ENCODE measurements at places on chromosomes 16 and 17.

- DNase-seq = no peak
These were observed 1139.8 kb downstream of the CDH11 start for GRCh38 chr16:63982110-63982509.

DNA sequence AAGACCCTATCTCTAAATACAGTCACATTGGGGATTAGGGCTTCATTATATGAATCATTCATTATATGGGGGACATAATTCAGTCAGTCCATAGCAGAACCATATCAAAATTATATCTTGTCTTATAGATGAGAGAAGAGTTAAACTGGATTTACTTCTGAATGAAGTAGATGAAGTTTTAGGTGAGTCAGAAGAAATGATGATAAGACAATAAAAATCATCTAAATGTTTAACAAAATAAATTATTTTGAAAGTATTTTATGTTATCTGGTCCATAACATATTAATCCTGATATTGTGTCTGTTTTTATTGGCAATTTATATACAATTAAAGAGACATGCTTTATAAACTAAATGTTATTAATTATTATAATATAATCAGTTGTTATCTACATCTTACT is 76.9 kb upstream of the EFCAB3 start:
- no peak for DNase-seq

DNA sequence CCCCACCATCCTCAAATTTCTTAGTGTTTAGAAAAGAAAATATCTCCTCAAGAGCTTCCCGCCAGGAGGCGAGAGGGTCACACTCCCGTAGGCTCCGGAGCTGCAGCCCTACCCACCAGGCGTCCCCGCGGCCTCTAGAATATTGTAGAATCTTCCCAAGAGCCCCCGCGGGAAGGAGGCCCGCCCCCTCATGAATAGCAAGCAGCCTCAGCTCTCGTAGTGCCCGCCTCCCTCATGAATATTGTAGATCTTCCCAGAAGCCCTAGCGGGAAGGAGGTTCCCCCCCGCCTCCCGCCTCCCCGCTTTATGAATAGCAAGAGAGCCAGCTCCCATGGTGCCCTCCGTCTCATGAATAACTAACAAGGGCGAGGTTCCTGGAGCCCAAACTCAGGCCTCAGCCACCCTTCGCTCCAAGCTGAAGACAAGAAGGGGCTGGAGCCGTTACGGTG is at the start of gene FBXO47:
FBXO47 (minus strand) TSS at position 114 of the 449 bp plus-strand sequence. CDS start 4,378 bp downstream, outside the sequence.
- DNase-seq = peak; percentile 62

- DNase-seq = peak; percentile 57
These were observed 15.7 kb upstream of the DHX8 start for GRCh38 chr17:43467981-43468581.

DNA sequence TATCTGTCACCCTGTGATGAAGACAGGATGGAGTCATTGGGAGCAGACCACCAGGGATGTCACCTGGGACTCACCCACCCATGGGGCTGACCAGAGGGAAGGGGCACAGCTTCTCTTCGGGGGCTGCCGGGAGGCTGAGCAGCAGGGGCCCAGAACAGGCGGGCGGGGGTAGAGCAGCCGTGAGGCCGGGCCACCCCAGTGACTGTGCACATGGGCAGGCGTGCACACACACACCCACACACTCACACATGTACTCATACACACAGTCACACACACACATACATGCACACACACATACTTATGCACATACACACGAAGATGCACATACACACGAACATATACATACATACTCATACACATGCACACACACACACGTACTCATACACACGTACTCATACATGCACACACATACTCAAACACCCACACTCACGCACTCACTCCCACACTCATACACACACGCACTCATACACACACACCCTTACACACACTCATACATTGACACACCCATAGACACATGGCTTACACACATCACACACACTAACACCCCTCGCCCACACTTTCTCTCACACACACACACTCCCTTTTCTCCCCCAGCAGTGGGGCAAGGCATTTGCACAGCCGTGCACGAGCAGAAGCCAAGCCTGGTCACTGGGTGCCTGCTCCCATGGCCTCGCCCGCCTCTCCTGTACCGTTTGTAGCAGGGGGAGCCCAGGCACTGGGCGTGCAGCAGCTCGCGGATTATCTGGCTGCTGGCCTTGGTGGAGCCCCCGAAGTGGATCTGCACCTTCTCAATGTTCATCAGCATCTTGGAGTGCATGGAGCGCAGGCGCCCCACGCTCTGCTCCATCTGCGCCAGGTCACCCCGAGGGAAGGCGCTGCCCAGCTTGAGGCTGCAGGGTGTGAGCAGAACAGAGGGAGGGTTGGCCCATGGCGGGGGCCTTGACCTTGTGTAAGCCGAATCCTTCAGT is 12.4 kb downstream of the UBALD2 start:
- DNase-seq = no peak

DNA sequence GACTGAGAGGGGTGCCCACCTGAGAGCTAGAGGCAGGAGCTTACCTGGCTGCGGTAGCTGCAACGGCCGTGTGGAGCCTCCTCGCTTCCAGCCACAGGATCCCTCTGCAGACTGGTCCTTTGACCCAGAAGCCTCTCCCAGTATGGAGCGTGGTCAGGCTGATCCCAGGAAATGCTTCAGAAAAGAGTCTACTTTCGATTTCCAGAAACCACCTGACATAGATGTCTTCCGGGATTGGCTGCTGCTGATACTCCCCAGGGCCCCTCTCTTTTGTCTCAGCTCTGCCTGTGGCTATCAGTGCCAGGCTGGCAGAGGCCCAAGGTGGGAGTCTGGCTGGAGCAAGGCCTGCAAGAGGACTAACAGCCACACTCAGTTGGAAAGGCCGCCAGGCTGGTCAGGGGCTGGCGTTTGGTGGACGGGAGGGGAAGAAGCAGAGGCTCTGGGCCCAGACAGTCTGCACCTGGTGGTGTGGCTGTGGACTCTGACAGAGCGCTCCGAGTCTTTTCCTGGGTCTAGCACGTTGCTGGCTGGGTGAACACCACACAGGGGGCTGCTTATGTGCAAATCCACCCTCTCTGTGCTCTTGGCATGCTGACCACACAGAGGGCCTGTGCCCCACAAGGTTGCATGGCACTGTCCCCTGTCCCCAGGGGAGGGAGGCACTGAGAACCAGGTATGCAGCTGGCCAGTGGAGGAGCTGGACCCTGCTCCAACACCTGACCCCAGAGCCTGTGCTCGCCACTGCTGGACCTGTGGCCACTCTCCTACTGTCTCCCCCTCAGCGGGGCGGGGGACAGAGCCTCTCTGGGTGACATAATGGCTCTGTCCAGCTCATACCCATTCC is at the start of gene LGALS3BP:
LGALS3BP (minus strand) TSS at position 144 of the 844 bp plus-strand sequence. CDS start 2,732 bp downstream, outside the sequence.
- peak; percentile 93 for DNase-seq

DNA sequence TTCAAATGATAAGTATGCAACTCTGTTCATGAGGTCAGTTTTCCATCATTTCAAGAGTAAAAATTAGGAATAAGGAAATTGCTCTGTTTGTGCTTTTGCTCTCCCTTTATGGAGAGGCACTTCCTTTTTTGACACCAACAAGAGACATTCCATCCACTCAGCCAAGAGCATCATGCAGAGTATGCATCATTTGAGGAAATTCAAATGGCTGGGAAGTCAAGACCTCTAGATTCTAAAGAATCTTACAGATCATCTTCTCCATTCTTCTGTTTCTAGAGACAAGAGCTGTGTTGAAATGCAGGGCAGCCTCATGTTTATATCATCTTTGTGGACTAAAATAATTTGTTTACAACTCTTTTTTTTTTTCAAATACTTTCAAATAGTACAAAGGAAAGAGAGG is 669.4 kb downstream of the CDH11 start:
- no peak for DNase-seq

GRCh38 chr17:44251062-44251461 is 16.9 kb downstream of the SLC4A1 start:
- no peak for DNase-seq

DNA sequence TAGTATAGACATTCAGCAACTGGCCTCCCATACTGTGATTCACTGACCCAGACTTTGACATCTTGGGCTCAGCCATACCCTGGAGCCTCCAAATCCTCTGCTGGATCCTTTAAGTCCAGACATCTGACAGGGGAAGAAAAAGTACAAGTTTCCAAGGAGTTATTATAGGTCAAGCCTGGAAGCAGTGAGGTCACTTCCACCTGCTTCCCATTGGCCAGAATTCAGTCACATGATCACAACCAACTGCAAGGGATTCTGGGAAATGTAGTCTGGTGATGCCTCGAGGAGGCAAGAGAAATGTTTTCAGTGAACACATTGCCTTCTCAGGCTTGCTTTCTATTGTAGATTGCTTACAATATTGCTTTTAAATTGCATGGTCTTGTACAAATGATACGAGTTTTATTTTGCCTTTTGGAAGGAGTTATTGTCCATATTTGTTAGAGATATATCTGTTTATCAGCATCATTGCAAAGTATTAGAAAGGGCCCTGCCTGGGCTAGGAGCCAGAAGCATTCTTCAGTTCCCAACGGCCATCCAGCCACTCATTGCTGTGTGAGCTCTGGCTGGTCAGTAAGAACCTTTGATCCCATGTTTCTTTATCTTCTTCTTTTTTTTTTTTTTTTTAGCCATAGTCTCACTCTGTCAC is 696.9 kb downstream of the WWOX start:
- DNase-seq = no peak

- DNase-seq = no peak
These were observed 16.1 kb upstream of the PKMYT1 start for GRCh38 chr16:2996298-2996697.

DNA sequence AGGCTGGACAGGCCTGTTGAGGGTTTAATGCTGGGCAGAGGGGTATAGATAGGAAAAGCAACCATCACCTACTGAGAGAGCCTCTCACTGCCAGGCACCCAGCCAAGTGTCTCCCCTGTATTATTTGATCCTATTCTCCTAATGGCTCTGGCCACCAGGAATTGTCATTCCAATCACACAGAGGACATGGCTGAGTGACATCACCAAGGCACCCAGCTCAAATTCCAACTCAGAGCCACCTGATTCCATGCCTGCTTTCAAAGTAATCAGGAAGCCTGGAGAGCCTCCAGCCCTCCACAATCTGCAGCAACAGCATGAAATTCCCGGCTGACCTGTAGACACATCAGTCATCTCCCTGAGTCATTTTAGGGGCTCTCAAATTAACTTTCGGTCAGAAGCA is 368.9 kb upstream of the C16orf82 start:
- DNase-seq = no peak

- no peak for DNase-seq
These were observed 646 bp downstream of the KIF22 start for GRCh38 chr16:29790949-29791844.

DNA sequence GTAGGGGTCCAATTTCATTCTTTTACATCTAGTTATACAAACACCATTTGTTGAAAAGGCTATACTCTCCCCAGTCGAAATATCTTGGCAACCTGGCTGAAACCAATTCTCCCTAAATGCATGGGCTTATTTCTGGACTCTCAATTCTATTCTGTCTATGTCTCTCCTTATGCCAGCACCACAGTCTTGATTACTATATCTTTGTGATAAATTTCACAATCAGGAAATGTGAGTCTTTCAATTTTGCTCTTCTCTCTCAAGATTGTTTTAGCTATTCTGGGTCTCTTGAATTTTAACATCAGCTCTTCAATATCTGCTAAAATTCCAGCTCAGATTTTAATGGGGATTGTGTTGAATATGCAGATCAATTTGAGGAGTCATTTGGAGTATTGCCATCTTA is 5.9 kb upstream of the TRIM25 start:
- no peak for DNase-seq

- DNase-seq = no peak
These were observed 15.7 kb downstream of the PRDM7 start for GRCh38 chr16:90061437-90061836.

- no peak for DNase-seq
These were observed 33.1 kb downstream of the COG4 start for GRCh38 chr16:70490261-70490660.

GRCh38 chr16:72921620-72922019 is 126.3 kb downstream of the ZFHX3 start:
- peak; percentile 62 for DNase-seq

DNA sequence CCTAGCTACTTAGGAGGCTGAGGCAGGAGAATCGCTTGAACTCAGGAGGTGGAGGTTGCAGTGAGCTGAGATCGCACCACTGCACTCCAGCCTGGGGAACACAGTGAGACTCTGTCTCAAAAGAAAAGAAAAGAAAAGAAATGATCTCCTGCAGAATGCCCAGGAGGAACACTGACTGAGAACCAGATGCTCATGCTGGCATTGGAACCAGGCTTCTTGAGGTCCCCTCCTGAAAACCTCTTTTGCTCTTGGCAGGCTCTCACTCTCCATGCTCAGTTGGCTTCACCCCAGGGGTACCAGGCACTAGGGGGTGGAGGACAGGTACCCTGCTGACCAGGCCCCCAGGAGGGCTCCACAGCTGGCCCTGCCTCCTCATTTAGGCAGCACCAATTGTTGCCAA is 8.5 kb upstream of the TNFRSF17 start:
- DNase-seq = no peak

DNA sequence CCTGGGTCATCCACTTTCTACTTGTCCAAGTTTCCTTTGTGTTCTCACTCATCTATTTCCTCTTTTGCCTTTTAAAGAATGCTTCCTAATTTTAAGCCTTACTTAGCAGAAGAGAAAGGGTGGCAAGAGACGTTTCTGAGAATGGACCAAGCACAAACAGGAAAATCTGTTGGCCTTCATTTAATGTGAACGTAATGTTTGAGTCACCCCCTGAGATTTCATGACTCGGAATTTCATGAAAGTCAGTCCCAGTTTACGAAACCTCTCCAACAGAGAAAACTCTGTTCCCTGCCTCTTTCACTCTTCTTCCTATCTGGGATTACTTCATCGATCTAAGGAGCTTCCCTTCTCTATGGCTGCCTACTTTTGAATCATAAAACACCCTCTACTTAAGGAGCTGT is at the start of gene CD300E:
CD300E (minus strand) TSS at position 46 of the 401 bp plus-strand sequence. CDS start 117 bp downstream, outside the sequence.
- DNase-seq = no peak

GRCh38 chr17:50266384-50267073 is 7.7 kb upstream of the TMEM92 start:
- peak; percentile 85 for DNase-seq

GRCh38 chr16:30956601-30957455 is 726 bp upstream of the SETD1A start:
- DNase-seq = peak; percentile 91

GRCh38 chr16:84618581-84619460 is 943 bp upstream of the COTL1 start:
- DNase-seq = peak; percentile 82

DNA sequence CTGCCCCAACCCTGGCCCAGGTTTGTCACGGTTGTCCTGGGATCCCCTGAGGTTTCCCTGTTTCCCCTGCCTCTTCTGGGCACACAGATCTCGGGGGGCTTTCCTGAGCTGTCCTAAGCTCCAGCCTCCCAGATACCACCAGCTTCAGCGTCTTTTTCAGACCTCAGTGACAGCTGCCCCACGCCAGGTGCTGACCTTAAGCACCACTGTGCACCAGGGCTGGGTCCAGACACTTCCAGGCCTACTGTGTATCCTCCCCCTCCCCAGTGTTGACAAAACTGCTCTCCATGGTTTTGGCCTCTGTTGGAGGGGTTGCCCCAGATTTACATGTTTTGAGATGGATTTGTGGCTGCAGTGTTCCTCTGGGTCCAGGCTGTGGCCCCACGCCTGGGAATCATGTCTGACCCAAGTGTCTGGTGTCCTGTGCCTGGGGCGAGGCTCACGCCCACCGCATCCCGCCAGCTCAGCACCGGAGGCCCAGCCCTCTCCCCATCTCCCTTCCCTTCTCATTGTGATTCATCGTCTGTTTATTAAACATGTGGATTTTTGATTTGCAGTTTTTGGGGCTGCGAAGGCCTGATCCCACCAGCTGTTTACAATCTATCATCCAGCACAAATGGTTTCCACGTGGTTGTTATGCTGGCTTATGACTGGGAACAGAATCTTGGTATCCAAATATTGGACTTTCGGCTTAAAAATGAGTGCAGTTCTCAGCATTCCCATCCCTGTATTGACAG is 82.1 kb downstream of the METRNL start:
- peak; percentile 69 for DNase-seq

- peak; percentile 69 for DNase-seq
These were observed 12.5 kb upstream of the SREBF1 start for GRCh38 chr17:17849147-17849820.

Measured in AG08396 (cell line).